NCI-H1417 (cell line): ENCODE measurements at places on chromosomes 4 and X.
A peak's percentile ranks its signal among the peaks of the same experiment; 100 is the strongest.

DNA sequence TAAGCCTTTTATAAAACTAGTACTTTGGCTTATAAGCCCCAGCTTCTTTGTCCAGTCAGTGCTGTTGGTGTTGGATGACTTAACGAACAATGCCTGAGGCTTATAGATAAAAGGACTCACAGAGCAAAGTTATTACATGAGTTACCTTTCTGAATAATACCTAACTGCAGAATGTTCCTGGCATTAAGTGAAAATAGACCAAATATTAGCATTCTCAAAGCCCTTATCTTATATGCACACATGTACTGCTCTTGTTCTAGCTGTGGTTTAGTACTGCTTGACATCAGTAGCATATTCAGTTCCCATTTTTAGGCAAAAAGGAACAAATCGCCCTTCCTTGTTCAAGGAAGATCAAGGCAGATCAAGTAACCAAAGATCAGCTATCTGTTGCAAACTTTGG, 131.6 kb downstream of the ZNF330 start:
- no peak for DNase-seq

GRCh38 chr4:105120626-105121025, 26.1 kb upstream of the TET2 start:
- no peak for DNase-seq

- no peak for DNase-seq
These were observed 8.1 kb downstream of the POU4F2 start for GRCh38 chr4:146646593-146647325.

- no peak for DNase-seq
These were observed 7.4 kb upstream of the SMS start for GRCh38 chrX:21933077-21933476.

DNA sequence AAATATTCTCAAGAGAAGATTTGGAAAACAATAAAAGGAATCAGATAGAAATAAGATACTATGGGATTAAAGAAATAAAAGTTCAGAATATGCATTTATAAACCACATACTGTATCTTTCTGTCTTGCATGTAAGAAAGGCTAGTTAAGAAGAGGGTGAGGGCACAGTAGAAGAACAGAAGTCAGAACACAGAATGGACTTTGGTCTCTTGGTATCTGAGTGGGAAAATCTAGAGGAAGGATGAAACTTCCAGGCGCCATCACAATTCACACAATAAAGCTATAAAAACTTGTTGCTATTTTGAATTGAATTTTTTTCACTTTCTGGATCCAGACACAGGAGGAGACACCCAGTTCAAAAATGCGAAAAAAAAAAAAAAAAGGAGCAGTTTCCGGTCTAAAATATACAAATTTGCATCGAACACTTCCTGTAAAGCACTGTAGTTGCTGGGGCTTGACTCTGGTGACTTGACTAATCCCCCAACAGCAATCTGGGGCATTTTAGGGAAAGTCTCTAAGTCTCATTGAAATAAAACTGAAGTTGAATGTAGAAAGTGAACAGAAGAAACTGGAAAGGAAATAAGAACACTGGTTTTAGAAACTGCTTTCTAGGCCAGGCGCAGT, 8.1 kb upstream of the NAAA start:
- DNase-seq, result no peak

DNA sequence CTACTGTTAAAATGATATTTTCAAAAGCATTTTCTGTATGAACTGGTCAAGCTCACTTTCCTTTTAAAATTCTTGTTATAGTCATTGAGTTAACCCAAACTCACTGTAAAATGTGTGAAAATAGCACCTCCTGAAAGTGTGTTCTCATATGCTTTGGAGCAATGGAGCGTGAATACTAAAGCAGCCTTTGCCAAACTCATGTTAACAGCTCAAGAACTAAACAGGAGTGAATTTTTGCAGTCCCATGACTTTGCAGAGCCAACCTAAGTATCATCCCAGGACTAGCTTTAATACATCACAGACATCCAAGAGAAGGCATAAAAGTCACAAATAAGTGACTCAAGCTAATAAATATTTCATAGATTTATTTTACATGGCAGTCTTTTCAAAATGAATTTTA, 2.3 kb downstream of the AMMECR1 start:
- DNase-seq, result no peak

DNA sequence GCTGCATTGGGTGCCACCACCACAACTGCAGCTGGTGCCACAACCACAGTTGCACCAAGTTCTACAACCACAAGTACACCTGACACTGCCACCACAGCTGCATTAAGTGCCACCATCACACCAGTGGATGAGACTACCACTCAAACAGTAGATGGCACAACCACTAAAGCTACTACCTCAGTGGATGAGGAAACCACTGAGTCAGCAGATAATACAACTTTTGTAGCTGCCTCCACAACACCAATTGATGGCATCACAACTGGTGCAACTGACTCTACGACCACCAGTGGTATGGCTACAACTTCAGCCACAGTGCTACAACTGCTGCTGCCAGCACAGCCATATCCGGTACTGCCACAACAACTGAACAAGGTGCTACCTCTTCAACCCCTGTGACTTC, 35.1 kb upstream of the CABS1 start:
- no peak for DNase-seq

- DNase-seq, result no peak
These were observed 267.3 kb upstream of the TET2 start for GRCh38 chr4:104879367-104879766.

- DNase-seq, result no peak
These were observed 34.4 kb upstream of the TET2 start for GRCh38 chr4:105112274-105112673.

- no peak for DNase-seq
These were observed 58.4 kb upstream of the HS3ST1 start for GRCh38 chr4:11487139-11487538.

- DNase-seq, result no peak
These were observed 2.2 kb downstream of the ATP8A1 start for GRCh38 chr4:42654631-42655268.

GRCh38 chrX:37676811-37677210, 8.8 kb upstream of the XK start:
- no peak for DNase-seq

DNA sequence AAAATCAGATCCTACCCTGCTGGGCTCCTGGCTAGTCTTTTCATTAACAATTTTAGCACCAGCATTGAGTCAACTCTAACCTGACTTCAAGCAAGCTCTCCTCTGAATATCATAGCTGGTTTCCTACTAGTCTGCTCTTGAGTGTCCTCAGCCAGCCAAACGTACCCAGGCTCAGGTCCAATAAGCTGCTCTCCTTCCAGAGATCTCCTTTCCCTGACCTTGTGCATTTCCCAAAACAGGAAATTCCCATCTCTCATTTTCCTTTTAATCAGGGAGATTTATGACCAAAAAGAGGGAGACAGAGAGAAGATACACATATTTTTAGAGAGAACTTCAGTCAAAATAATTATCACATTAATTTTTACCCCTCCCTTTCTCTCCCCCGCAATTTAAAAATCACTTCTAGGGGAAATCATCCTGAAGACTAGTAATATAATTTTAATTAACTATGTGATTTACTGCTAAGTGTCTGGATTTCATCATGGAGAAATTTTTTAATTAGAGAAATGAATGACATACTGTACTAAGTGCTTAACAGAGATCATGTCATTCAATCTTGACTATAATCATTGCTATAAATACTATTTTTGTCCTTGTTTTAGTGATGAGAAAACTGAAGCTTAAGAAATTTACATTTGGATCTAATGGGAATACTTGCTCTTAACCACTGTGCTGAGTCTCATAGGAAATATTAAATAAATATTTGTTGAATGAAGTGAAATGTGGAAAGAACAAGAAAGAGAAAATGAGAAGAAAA, 421.7 kb upstream of the INTU start:
- no peak for DNase-seq

- DNase-seq, result no peak
These were observed 65.3 kb downstream of the NFKB1 start for GRCh38 chr4:102566426-102566825.

GRCh38 chr4:40190019-40190418, 6.8 kb upstream of the RHOH start:
- peak; percentile 30 for DNase-seq

DNA sequence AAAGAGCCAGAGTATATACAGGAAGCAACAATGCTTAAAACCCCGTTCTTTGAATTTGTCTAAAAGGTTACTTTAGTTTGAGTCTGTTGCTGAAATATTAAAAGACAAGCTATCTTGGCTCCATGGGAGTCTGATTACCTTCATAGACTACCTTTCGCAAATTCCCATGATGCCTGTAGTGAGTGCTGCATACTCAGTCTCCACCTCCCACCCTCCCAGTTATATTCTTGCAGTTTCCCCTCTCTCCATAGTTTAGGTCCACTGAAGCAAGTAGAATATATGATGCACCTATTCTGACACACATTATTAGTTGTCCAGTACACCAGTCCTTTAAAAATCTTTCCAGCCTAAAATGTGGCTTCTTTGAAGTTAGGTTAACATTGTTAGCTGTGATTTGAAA, 2.4 kb downstream of the CNKSR2 start:
- DNase-seq, result peak; percentile 25

- DNase-seq, result no peak
These were observed 84.0 kb downstream of the PRSS12 start for GRCh38 chr4:118268780-118269179.

GRCh38 chrX:1909419-1910206, 294.8 kb downstream of the ASMT start:
- DNase-seq, result no peak

DNA sequence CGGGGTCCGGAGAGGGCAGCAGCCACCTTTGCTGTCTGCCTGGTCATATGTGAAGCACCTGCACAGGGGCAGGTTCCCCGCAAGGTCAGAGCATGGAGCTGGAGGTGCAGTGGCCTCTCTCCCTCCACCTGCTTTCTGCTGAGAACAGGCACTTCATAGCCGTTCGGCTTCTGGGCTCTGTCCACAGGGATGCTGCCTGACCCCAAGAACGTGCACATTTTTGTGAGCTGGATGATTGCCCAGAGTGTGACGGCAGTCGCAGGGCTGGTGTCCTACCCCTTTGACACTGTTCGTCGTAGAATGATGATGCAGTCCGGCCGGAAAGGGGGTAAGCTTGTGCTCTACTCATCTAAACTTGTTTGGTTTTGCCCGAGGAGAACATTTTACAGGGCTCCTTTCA, 2.5 kb downstream of the SLC25A4 start:
- no peak for DNase-seq

GRCh38 chrX:72313707-72314641, 8.3 kb upstream of the CITED1 start:
- no peak for DNase-seq

GRCh38 chr4:138049355-138049754, 192.8 kb downstream of the SLC7A11 start:
- DNase-seq, result peak; percentile 1

- peak; percentile 11 for DNase-seq
These were observed 53.8 kb downstream of the APLN start for GRCh38 chrX:129600981-129601424.

DNA sequence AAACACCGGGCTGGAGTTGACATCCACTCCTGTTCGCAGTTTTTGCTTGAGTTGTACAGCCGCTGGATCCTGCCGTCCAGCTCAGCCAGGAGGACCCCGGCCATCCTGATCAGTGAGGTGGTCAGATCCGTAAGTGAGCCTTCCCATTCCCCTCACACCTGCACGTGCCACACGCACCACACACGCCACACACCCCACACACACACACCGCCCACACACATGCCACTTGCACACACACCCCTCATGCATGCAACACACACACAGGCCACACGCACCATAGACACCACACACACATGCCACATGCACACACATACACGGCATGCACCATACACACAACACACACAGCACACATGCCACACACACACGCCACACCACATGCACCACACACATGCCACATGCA, 20.1 kb upstream of the MSANTD1 start:
- DNase-seq, result no peak

DNA sequence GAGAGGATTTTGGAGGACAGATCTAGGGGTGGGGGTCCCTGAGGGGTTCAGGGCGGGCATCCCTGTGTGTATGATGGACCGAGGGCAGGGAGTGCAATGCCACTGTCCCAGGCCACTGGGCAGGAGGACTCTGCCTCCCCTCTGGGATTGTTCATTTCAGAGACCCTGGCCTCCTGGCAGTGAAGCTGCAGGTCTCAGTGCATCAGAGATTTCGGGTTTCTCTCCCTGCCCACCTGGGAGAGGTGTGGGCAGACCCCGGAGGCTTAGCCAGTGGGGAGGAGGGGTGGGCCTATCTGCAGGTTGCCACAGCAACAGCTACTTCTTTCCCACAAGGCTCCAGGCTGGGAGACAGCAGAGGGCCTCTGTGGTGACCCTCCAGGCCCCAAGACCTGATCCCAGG, 80.1 kb upstream of the LRPAP1 start:
- no peak for DNase-seq

DNA sequence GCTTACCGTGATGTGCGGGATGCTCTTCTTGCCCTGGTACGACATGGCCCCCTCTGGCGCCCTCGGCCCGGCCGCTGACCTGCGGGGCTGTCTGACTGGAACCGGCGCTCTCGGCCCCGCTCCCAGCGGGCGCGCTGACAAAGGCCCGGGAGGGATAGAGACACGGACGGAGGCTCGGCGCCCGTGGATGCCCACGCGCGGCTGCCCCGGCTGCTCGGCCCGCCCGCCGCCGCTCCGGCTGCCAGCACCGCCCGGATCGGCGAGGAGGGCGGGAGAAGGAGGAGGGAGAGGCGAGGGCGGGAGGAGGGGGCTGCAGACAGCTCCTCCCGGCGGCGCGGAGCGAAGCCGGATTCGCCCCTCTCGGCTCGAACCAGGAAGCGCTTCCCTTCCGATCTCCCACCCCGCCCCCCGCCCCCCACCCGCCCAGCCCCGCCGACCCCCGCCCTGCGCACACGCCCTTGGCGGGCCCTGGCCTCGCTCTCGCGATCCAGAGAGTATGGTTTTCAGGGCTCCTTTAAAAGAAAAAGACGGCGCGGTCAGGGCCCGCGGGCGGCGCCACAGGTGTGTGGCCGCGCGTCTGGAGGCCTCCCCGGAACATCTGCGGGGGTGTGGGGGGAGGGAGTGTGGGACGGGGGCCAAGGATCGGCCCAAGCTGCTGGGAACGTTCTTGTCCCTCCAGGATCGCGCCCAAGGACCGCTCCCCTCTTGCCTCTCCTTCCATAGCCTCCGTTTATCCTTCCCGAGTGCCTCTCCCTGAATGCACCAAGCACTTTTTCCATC, 4.5 kb downstream of the CRMP1 start:
- DNase-seq, result peak; percentile 74

DNA sequence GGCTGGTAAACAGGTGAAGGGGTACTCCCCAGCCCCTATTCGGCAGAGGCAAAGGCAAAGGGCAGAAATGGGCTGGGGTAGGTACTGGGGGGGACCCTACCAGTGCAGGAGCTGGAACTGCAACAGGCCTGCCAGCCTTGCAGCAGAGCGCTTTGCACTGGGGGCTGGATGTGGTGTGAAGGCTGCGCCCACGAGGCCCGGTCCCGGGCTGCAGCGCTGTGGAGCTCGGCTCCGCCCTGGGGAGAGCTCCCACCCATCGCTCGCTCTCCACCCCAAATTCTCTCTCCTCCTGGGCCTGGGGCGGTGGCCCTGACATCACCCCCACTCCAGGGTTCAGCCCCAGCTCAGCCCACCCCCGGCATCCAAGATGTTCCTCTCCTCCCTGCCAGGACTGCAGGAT, 24.2 kb downstream of the IQSEC2 start:
- no peak for DNase-seq

DNA sequence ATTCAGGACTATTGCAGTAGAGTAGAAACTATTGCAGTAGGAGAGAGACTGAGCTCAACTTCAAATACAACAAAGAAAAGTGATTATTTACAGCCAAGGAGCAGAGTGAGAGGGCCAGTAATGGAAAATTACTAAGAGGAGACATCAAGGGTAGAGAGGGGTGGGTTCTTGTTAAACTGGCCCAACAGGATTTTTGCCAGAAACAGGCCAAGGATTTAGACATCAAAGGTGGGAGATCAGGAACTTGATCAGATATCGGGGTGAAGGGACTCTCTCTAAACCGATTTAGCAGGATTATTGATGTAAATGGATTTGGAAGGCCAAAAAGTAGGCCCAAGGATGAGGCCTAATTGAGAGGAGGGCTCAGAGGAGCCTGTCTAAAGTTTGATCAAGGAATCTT, 64.8 kb downstream of the IRS4 start:
- DNase-seq, result no peak
